ENCODE measurements at places on chromosomes 6 and 20.
A peak's percentile ranks its signal among the peaks of the same experiment; 100 is the strongest.

DNA sequence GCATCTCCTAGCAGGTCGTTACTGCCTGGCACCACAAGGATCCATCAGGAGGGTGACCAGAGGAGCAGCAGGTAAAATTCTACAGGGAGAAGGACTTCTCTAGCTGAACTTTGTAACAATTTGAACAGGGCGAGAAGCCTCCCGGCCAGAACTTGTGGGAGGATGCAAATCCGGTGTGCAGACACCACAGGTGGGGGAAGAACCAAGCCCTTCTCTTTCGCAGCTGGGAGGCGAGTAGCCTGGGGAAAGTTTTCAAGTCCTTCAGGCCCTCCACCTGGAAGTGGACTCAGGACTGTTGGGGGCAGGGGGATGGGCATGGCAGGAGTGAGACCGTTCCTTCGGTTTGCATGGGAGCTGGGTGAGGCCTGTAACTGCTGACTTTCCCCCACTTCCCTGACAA, 42.7 kb upstream of the FAM210B start:
- no peak for DNase-seq

GRCh38 chr6:159233365-159234101, 64.3 kb downstream of the FNDC1 start:
- no peak for DNase-seq

GRCh38 chr6:90820436-90820835, 233.6 kb upstream of the MAP3K7 start:
- no peak for DNase-seq

DNA sequence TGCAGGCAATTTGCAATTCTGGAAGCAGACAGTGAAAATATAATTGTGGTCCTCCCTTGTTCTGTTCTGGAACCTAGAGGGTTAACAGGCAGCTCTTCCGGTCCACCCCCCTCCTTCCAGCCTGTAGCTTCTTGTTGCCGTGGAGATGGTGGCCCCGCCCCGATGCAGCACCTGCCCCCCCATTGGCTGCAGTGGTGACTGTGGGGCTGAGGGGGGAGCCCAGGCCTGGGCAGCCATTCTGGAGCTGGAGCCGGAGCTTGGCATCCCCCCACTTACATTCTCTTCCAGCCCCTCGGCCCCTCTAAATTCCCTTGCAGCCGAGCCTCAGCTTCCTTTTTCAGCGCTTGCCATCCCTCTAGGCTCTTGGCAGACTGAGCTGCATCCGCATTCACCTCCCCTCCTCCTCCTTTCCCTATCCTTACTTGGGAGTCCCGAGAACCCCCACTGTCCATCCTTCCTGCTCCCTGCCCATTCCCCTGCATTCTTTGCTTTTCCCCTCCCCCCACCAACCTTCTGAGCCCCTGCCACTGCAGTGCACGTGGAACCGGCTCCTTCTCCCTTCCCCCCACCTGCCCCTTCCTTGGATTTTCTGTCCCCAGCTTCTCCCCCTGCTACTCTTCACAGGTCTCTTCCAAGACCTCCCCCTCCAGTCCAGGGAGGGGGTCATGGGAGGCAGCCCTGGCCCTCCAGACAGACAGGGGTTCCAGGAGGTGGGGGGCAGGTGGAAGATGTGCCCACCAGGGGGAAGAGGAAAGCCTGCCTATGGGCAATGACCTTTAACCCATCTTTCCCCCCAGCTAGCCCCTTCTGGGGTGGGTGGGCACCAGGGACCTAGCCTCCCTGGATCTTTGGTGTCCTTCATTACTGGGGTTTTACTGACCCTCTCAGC, 11.4 kb downstream of the SYNGAP1 start:
- DNase-seq = peak; percentile 73

DNA sequence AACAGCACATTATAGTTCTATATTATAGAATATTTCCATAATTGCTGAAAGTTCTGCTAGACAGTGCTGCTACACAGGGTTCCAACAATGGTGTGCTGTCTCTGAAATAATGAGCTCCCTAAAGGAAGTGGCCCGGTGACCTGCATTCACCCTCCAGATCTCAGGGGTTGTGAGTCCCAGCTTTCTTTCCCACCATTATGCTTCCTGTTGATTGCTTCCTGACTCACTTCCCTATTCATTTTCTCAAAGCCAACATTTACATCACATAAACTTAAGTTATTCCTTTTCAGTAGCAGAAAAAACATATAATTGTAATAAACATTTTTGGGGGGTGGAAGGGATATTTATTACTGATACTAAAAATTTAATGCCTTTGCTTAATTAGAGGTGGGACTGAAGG, 12.9 kb upstream of the CCN6 start:
- no peak for DNase-seq

DNA sequence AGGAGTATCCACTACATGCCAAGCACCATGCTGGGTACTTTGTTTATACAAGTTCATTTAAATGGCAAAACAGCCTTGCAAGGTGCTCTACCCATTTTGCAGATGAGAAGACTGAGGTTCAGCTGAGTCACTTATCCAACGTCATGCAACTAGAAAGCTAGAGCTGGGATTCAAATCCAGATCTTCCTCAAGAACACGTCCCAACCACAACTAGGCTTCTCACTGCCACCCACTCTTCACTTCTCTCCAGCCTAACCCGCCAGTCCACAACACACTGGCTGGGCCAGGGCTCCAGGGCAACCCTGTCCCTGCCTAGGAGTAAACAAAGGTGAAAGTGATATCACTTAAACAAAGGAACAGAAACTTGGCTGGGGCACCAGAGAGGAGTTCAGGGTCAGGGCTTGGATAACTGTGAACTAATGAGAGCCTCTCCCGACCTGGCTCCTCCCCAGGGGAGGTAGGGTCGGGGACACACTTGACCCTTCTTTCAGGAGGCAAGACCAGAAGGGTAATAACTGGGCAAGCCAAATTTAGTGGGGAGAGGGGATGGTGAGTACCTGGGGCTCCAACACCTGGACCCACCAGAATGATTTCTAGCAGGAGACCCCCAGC, 7.9 kb downstream of the SDC4 start:
- DNase-seq = no peak

- no peak for DNase-seq
These were observed 64.4 kb upstream of the MAFB start for GRCh38 chr20:40753472-40753871.

DNA sequence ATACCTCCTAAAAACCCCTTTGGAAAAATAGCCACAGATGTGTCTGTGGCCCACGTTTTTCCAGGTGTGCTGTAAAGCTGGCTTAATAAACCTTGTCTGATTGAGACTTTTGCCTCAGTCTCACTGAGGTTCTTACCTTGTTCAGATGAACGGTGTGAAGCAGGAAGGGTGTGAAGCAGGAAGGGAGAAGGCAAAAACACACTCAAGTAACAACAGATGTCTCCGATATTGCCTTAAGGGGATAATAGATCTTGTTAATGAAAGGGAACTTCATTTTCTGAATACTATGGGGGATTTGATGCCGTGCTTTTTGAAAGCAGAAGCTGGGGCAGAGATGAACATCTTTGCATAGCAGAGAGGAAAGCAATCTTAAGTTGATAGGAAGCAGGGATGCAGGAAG, 37.8 kb downstream of the EDN1 start:
- DNase-seq = no peak

DNA sequence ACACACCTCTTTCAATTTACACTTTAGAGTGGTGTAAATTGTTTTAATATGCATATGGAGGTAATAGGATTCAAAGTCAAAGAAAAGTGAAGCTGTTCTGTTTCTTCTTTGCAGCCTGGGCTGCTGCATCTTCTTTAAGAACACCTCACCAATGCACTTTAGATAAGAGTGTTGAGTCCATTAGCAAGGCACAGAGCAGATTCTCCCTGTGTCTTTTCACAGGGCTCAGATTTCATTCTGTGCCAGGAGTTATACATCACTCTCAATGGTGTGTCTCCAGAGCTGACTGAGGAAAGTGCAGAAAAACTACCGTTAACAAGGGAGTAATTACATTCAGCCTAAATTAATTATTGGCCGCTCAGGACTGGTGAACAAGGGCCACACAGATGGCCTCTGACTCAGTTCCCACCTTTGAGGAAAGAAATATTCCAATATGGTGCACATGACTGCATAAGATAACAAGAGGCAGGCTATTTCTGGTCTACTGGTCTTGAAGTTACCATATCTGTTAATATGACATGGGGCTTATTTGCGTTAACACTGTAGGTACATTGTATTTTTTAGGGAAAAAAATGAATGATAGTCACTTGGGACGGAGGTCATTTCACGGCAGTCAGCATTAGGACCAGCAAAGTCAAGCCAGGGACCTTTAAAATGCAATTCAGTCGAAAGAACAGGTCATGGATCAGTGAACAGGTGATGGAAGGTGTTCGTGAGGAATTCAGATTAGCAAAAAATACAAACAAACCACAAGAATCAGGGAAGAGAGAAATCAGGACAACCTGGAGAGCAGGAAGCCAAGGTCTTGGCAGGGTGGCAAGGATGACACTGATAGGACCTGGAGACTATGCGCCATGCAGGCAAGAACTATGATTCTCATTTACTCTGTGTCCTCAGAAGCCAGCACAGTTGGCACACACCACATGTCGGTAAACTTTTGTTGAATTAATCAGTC, 203.7 kb downstream of the TBX18 start:
- DNase-seq = no peak

DNA sequence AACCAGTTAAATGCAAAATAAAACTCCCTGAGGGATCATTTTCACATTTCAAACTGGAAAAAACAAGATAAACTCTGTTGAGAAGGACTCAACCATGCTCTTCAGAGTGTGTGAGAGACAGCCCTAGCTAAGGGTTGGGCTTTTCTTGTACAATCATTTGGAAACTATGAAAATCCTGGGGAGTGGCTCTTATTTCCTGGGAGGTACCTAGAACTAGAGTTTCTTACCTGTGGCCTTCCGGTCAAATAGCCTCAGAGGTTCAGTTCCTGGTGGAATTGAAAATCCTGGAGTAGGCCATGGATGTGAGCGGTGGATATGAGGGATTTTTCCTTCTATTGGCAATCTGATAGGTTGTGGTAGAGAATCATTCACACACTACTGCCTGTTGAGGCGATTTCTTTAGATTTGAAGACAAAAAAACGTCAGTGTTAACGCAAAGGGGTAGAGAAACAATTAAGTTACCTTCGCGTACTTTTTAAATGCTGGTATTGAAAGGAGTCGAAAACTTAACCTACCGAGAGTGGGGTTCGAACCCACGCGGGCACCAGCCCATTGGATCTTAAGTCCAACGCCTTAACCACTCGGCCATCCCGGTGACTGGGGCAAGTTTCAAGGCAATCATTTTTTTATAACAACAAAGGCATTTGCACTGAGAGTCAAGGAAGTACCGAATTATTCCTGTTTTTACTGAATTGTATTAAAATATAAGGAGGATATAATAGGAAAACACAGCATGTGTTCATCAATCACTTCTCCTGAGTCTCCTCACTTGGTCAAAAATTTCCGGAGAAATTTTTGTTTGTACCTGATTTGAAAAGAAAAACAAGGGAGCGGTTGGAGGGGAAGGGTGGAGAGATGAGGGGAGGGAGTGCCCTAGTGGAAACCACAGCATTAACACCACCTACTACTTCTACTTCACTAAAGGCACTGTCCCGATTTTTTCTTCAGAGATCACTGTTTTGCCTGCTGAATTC, 191.3 kb downstream of the OR2B2 start:
- DNase-seq = no peak

DNA sequence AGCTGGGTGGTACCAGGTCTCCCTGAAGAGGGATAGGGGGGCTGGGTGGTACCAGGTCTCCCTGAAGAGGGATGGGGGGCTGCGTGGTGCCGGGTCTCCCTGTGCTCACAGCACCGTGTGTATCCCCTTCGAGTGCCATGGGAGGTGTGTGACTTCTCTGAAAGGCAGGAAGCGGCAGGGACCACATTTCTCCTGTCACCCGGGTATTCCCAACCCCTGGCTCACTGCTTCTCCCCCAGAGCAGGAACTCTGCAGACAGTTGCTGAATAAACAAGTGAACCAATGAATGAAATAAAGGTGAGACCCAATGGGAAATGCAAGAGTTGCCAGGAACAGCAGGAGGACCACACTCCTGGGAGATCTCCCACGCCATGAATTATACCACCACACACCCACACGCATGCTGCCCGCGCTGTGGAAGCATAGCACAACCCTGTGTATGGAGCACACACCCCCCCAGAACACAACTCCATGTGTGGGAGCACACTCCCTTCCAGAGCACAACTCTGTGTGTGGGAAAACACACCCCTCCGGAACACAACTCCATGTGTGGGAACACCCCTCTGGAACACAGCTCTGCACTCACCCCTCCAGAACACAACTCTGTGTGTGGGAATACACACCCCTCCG, 50.7 kb downstream of the RNASET2 start:
- no peak for DNase-seq

DNA sequence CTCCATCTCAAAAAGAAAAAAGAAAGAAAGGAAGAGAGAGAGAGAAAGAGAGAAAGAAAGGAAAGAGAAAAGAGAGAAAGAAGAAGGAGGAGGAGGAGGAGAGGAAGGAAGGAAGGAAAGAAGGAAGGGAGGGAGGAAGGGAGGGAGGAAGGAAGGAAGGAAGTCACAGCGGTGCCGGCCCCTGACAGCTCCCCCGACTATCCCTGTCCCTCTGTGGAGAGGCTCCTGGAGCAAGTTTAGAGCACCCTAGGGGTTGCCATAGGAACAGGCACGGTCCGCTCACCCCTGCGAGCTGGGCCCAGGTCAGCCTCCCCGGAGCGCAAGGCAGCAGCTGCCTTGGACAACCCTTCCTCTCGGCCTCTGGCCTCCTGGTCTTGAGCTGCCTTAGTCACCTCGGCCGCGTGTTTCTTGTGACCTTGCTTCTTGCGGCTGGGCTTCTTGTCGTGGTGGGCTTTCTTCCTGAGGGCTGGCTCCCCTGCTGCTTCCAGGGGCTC, 6.8 kb downstream of the BNIP5 start:
- no peak for DNase-seq

DNA sequence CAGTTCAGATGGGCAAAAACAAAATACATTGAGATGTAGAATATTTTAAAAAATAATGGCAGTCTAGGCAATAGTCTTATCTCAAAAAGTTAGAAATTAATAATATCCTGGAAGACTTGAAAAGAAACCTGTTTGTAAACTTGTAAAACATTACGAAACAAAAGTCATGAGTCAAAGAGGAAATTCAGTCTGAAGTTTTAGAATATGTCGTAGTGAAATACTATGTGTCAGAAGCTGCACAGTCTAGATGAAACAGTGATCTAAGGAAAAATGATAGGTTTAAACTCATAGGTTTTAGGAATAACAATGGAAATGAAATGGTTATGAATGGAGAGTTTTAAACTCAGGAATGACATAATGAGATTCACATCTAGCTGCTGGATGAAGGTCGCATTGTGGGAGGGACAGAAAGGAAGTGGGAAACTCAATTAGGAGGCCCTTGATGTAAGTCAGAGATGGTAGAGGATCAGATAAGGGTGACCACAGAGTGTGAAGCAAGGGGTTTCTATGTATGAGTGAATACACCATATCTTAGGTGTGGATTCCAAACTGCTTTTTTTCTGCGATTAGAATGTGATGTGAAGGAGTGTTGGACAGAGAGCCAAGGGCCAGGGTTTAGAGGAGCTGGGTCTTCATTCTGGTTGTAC, 2.8 kb downstream of the SNRPB2 start:
- DNase-seq = no peak

GRCh38 chr20:48750941-48751635, 76.7 kb downstream of the PREX1 start:
- DNase-seq = peak; percentile 49

Data from effector memory CD4-positive, alpha-beta T cell (primary cell).